ENCODE measurements at places on chromosomes 1 and 21. TPM values are rescaled to one million over a fixed set of nuclear protein-coding genes. Genes with fewer than 3 reads are reported as not detected.

GRCh38 chr1:88247666-88248065, 436.4 kb upstream of the PKN2 start:
- no peaks in the 10 kb centered on the region for H3K36me3 ChIP-seq
- DNase-seq = no peak
- no peaks in the 10 kb centered on the region for H3K27me3 ChIP-seq
- H3K4me1 ChIP-seq = no peaks in the 10 kb centered on the region

SGIP1 gene
- polyA plus RNA-seq = not detected

OR2M3 gene
- not detected for polyA plus RNA-seq

DNA sequence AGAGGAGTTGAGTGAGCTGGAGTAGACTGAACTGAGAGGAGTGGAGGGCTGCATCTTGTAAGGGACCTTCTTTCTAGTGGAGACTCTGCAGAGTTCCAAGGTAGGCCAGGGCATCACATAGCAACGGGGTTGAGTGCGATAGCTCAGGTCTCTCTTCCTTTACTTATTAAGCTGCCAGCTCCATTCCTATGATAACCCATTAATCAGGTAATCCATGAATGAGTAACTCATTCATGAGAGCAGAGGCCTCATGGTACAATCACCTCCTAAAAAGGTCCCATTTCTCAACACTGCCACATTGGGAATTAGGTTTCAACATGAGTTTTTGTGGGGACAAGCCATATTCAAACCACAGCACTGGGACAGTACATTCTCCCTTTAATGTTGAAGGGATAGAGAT, 21.3 kb downstream of the VN1R5 start:
- no peaks in the 10 kb centered on the region for H3K27me3 ChIP-seq
- no peaks in the 10 kb centered on the region for H3K4me1 ChIP-seq
- DNase-seq = no peak
- no peak overlapping the region for H3K27ac ChIP-seq
- no peaks in the 10 kb centered on the region for H3K36me3 ChIP-seq
- no peak overlapping the region for H3K4me3 ChIP-seq

- no peak overlapping the region for H3K27ac ChIP-seq
- H3K27me3 ChIP-seq = peaks cover 3% of the 10 kb centered on the region
- no peaks in the 10 kb centered on the region for H3K4me1 ChIP-seq
- no peaks in the 10 kb centered on the region for H3K36me3 ChIP-seq
Observed at GRCh38 chr1:157198619-157199420, 60.6 kb upstream of the ETV3 start.

- H3K27me3 ChIP-seq = no peaks in the 10 kb centered on the region
- H3K4me1 ChIP-seq = no peaks in the 10 kb centered on the region
- DNase-seq = no peak
- no peak overlapping the region for H3K27ac ChIP-seq
Observed at GRCh38 chr21:41581592-41582228, 73.8 kb upstream of the TMPRSS2 start.

GPA33 gene
- polyA plus RNA-seq = 63.4 TPM

- H3K27ac ChIP-seq = no peak overlapping the region
- H3K27me3 ChIP-seq = no peaks in the 10 kb centered on the region
- no peak overlapping the region for H3K4me3 ChIP-seq
- no peaks in the 10 kb centered on the region for H3K36me3 ChIP-seq
- no peak for DNase-seq
Observed at GRCh38 chr1:160373696-160374095, 6.8 kb downstream of the NHLH1 start.

KRTAP20-3 gene
- not detected for polyA plus RNA-seq

GRCh38 chr1:43387976-43388599, 1.5 kb downstream of the MED8 start:
- peak overlapping the region; percentile 93 for H3K27ac ChIP-seq
- peaks cover 27% of the 10 kb centered on the region for H3K36me3 ChIP-seq
- H3K4me1 ChIP-seq = peaks cover 21% of the 10 kb centered on the region
- no peak overlapping the region for H3K4me3 ChIP-seq
- H3K27me3 ChIP-seq = no peaks in the 10 kb centered on the region

CFHR3 gene
- polyA plus RNA-seq = not detected

SIK1 gene
- 0.21 TPM for polyA plus RNA-seq

RCAN1 gene
- 12.6 TPM for polyA plus RNA-seq

DNA sequence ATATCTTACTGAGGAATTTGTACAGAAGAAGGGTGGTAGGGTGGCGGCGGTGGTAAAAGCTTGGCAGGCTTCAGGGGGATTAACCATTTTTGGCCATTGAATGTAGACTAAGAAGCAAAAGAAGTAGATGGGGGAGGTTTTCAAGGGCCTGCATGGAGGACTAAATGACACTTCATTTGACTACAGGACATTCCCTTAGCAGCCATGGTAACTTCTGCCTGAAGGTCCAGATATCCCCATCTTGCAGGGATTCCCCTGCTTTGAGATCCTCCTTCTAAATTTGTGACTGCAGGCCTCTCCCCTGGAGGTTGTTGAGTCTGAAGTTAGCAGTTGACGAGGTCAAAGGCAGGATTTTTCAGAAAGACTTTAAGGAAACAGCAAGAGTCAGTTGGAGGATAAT, 4.8 kb downstream of the VASH2 start:
- no peak overlapping the region for H3K4me3 ChIP-seq
- H3K4me1 ChIP-seq = no peaks in the 10 kb centered on the region
- no peak overlapping the region for H3K27ac ChIP-seq
- H3K27me3 ChIP-seq = peaks cover 3% of the 10 kb centered on the region
- no peak for DNase-seq
- H3K36me3 ChIP-seq = no peaks in the 10 kb centered on the region

Data from naive thymus-derived CD4-positive, alpha-beta T cell (primary cell).